GM20000 (cell line): ENCODE measurements at places on chromosomes 11 and 22.
A peak's percentile ranks its signal among the peaks of the same experiment; 100 is the strongest.

GRCh38 chr11:122168218-122168617, 52.2 kb upstream of the BLID start:
- DNase-seq: no peak

DNA sequence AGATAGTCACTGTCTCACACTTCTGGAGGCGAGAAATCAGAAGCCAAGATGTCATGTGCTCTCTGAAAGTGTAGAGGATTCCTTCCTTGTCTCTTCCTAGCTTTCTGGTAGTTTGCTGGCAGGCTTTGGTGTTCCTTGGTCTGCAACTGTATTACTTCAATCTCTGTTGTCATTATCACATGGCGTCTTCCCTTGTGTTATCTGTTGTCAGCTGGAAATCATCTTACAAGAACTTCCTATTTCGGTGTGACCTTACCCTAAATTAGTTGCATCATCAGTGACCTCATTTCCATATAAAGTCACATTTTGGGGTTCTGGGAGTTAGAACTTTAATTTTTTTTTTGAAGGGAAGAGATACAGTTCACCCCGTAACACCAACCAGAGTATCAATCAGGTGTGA, 3.3 kb upstream of the LIN7C start:
- DNase-seq: no peak

GRCh38 chr22:41267958-41268357, 18.0 kb downstream of the RANGAP1 start:
- no peak for DNase-seq

DNA sequence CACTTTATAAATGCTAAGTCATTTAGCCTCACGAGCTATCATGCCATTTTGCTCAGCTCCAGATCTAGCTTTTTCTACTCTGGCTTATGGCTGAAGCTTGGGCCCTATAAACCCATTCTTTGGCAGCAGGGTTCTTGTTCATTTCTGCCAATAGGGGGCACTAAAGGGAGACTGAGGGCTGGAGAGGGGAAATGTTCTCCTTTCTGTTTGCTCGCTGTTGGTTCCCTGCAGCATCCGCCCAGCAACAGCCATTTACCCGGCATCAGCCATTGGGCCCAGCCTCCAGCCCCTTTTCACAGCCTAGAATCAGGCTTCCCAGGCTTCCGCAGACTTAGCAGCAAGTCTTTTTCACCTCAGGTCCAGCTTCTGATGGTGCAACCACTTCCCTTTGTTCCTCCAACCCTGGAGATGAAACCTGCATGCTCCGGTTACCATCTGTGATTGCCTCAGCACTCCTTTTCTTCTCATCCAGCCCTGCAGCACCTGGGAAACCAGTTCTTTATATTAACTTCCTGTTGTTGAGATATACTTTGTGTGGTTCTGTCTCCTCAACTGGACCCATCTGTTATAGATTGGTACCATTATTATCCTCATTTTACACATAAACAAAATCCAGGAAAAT, 4.2 kb upstream of the ME3 start:
- DNase-seq: peak; percentile 31

DNA sequence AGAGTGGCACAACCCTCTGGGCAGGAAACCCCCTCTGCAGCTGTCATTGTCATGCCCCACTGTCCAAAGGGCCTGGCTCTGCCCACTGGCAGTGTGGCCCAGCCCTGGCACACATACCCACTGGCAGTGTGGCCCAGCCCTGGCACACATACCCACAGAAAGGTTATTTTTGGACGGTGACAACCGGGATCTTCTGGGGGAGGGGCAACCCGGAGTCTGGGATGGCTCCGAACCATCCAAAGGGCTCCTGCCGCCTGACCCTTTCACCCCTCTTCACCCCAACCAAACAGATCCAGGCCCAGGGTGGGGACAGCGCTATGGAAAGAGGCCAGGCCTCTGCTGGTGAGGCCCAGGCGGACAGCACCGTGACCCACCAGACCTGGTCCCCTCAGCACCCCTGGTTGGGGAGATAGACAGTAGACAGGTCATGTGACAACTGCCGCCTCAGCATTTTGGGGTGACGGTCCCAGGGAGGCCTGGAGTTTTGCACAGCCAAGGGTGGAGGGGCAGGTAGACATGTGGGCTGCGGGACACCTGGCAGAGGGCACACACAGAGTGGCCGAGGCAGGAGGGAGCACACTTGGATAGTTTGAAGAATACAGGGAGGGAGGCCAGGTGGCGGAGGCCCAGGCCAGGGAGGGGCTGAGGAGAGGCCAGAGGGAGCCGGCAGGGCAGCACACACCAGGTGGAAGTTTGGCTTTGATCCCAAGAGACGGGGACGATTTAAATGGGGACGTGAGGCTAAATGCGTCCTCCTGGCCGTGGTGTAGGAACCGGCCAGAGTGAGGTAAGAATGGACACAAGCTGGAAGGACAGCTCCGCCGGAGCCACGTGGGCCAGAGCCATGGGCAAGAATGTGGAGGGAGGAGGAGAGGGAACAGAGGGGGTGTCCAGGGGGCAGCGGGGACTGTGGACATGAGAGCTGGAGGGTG, 2.9 kb downstream of the MAPK12 start:
- DNase-seq: no peak

- no peak for DNase-seq
Measured at GRCh38 chr22:29581799-29582198, 886 bp upstream of the NIPSNAP1 start.

- DNase-seq: no peak
Measured at GRCh38 chr11:34274712-34275398, 83.0 kb downstream of the ABTB2 start.

- DNase-seq: no peak
Measured at GRCh38 chr11:81224396-81224795, 1509.3 kb downstream of the FAM181B start.

- DNase-seq: no peak
Measured at GRCh38 chr22:44554411-44554810, 56.4 kb upstream of the RTL6 start.

- peak; percentile 6 for DNase-seq
Measured at GRCh38 chr11:36818410-36818809, 220.4 kb upstream of the RAG2 start.

GRCh38 chr11:66293352-66293751, 1.7 kb downstream of the TMEM151A start:
- DNase-seq: no peak

- DNase-seq: peak; percentile 70
Measured at GRCh38 chr11:119316729-119317591, at the start of gene MCAM. MCAM (minus strand) TSS chr11:119317130; CDS start chr11:119317101, 29 bp downstream.

DNA sequence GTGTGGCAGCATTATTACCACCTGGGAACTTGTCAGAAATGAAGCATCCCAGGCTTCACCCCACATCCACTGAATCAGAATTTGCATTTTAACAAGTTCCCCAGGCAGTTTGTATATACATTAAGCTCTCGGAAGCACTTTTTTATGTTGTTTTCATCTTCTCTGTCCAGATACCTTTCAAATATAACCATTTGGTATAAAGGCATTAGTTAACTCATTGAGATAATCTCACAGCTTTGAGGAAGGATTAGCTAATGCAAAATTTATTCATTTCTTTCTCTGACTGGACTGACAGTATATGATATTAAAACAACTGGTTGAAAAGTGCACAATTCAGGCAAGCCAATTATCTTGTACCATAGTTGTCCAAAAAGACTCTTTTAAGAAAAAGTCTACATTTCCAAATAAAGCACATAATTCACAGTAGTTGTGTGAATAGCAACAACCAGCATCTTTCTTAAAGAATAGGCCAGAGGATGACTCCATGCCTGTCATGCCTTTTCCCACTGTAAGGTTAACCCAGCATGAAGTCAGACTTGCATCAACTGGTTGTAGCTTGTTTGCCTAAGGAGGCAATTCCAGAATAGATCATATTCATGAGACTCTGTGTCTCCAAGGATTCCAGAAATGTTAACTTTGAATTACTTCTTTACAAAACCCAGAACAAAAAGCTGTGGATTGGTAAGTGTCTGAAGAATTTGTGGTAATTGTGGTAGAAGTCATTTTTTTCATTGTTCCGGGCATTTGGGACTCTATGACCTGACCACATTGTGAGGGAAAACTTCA, 254.3 kb upstream of the SESN3 start:
- DNase-seq: no peak

- peak; percentile 7 for DNase-seq
Measured at GRCh38 chr11:130478204-130478701, 29.8 kb downstream of the ADAMTS15 start.

GRCh38 chr11:115464269-115464668, 39.9 kb downstream of the CADM1 start:
- no peak for DNase-seq

DNA sequence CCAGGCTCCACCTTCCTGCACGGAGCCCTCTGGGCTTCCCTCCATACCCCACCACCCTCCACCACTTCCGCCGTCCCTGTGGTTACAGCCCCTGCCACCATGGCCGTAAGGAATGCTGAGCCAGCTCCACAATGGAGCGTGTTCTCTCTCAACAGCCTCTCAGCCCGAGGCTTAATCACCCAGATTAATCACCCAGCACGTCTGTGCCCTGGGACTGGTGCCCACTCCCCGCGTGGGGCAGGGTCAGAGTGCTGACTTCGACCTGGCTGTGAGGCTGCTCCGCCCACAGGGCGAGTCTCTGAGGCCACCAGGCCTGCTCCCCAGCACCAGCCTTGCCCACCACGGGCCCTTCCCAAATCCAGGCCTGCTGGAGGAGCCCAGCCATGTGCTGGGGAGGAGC, 4.0 kb upstream of the TH start:
- DNase-seq: no peak

GRCh38 chr22:50014655-50015401, 2.3 kb upstream of the IL17REL start:
- DNase-seq: no peak

DNA sequence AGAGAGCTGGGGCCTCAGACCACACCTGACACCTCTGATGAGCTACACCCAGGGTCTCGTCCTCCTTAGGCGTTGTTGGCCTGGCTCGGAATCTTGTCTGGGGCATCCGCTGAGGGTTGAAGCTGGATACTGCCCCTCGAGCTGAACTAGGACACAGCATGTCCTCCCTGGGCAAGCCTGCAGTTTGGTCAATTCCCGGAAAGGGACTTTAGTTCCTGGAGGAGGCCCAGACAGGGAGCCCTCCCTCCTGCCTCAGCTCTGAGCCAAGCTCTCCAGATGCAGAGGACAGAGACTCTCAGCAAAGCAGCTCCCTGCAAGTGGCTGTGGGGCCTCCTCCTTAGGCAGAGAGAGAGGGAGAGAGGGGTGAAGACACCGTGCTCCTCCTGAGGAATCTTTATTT, 4.9 kb downstream of the APOL3 start:
- DNase-seq: no peak

DNA sequence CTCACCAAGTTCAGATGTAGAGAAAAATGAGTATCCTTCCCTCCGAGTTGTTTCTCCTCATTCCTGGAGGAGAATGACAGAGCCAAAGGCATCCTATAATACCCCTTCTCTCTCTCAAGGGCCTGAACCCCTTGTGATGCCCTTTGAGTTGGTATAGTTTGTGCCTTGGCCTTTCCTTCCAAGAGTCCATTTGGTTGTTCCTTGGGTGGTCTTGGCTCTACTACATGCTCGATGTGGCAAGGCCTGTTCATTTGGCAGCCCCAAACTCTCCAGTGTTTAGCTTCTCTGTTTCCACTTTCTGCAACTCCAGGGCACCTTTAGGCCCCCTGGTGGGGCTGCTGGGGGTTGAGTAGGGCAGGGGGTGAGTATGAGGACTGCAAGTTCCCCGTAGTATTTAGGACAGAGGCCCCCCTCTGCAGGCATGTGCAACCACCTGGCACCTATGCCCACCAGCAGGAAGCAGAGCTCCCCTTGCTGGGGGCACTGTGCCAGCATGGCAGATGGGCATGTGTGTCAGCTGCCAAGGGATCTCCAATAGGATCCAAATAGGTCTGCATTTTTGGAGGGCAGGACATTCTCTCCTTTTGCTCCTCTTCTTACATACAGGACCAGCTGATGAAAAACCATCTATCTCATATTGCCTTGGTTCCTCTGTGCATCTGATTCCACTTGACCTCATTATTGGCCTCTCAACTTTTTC, 217.2 kb upstream of the CADM1 start:
- no peak for DNase-seq
